KG1 (cell line): ENCODE measurements at places on chromosomes 7 and 10.

DNA sequence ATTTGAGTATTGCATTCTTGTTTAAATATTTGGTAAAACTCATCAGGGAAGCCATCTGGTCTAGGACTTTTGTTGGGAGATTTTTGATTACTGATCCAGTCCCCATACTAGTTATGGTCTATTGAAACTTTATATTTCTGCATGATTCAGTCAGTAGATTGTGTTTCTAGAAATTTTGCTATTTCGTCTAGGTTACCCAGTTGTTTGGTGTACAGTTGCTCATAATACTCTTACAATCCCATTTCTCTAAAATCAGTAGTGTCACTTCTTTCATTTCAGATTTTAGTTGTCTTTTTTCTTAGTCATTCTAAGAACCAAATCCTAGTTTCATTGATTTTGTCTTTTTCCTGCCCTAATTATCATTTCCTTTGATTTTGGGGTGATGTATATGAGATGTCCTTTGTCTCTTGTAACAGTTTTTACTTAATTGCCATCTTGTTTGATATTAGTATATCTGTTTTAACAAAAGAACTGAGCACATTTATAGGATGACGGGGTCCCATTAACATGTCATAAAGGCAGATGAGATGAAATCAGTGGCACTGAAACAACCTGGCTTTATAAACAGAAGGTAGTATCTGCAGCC, 7.9 kb downstream of the MALSU1 start:
- DNase-seq: no peak

DNA sequence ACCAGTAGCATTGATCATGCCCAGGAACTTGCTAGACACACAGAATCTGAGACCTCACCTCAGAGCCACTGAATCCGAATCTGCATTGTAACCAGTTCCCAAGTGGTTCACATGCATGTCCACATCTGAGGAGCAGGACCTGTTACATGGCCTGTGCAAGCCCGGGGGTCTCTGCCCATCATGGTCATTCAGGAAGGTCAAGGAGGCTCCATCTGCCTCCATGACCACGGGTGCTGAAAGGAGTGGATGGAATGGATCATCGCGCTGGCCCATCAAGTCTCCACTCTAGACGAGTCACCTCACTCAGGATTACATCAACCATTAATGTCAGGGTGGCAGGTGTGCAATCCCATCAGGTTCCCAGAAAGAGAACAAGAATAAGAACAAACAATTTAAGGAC, 85.8 kb upstream of the ADAM12 start:
- DNase-seq: no peak

GRCh38 chr10:3451516-3452172, 279.1 kb upstream of the PITRM1 start:
- no peak for DNase-seq

DNA sequence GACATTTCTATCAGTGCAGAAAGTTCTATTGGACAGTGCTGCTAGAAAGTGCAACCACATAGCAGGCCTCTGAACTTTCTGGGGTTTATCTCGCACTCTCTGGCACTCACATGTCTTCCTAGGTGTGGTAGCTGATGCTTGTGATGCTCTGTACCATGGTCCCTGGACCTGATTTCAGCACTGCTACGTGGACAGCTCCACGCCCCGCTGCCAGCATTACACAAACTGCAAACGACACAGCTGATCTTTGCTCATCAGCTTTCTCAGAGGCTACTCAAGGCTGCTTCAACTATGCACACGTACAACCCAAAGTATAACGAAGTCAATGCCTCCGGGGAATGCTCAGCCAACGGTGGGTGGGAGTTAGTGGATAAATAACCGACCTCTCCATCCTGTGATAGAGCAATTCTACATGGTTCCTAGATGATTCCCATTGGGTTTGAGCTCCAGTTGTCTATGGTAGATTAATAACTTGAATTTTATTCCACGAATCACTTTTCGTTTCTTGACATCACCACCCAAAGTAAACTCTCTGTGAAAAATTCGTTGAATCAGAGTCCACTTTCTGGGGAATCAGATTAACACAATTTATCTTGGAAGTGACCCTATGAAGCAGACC, 302.5 kb downstream of the ACTR3B start:
- no peak for DNase-seq
